ENCODE measurements at places on chromosomes 1 and 21.

DNA sequence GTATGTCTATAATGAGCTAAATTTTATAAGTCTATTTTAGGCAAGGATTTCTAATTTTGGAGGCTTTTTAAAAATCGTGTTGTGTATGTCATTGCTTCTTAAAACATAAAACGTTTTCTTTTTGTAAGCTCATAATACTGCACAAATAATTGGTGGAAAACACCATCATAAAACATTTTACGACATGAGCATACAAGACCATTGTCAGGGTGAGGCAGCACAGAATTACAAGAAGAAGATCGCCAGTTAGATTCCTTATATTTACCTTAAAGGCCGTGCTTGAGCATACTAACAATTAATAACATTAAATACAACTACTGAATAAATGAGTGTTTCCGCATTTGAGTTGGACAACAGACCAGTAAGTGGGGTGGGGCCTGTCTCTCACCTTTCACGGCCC, 19.1 kb upstream of the LMX1A start:
- no peak for DNase-seq

GRCh38 chr1:58664881-58665280, 35.0 kb downstream of the MYSM1 start:
- no peak for DNase-seq

GRCh38 chr1:24567792-24568388, 12.0 kb downstream of the NCMAP start:
- no peak for DNase-seq

DNA sequence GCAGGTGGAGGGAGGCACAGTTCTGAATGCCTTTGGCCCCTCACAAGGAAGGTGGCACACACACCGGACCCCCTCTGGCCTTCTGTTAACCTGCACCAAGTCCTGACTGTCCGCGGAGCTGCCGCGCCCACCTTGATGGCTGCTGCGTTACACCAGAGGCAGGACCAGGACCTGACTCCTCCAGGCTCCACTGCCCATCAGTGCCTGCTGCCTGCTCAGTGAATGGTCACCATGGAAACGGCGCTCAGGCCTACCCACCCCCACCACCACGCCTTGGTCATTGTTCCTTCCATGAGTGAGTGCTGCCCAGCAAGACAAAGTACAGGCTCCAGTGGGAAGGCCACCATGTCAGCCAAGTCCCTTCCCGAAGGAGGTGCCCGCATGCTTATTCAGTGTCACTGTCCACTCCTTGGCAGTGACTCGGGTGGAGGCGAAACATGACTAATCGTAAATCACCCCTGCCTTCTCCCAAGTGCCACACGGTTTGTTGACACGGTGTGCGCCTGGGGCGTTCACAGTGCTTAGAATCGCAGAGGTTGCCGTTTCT, 57.3 kb downstream of the SLC37A1 start:
- no peak for DNase-seq
